ENCODE measurements at places on chromosomes 3 and 15.

GRCh38 chr3:180277041-180277440 lies 240.3 kb upstream of the PEX5L start:
- no peak for DNase-seq

DNA sequence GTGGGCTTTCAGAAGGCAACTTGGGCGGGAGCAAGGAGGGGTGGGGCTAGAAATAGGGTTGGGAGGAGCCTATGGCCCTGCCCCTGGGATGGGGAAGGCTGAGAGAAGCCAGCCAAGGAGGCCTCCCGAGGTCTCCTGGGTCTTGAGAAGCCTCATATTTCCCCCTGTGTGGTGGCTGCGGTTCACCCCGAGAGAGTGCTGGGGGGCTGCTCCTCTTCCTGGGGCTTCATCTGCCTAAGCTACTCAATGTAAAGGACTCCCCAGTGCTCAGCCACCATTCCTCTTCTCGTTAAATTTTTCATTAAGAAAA lies 174.3 kb downstream of the SMAD6 start:
- DNase-seq = no peak

DNA sequence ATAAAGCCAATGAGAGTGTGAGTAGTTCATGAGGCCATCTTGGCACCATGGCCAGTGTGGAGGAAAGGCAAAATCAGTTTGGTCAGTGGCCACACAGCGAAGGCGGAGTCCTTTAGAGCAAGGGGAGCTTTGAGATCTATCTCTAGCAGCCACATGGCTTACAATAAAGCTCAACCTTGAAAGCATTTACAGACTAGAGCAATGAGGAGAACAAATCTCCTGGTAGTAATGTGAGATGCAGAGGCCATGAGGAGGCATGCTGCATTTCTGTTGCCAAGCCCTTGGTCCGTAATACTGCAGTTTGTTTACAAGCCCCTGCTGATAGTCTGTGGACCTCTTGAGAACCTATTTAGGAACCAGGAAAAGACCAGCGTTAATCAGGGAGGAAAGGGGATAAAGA lies 381.5 kb upstream of the C2CD4B start:
- DNase-seq = no peak

DNA sequence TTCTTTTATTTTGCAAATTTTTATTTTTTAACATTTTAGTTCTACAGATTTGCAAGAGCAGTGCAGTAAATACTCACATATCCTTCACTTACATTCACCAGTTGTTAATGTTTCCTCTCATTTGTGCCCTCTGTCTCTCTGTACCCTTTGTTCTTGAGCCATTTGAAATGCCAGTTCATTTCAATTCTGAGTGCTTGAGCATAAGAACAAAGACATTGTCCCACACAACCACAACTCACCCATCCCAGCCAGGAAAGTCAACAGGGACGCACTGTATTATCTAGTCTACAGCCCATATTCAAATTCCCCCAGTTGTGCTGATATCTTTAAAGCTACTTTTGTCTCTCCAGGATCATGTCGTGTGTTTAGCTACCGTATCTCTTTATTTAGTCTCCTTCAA lies 141.4 kb upstream of the SLC6A11 start:
- no peak for DNase-seq

- DNase-seq = no peak
Measured at GRCh38 chr3:155852341-155852740, 1.9 kb downstream of the SLC33A1 start.

GRCh38 chr3:171895291-171895690 lies 52.1 kb downstream of the TMEM212 start:
- DNase-seq = no peak

DNA sequence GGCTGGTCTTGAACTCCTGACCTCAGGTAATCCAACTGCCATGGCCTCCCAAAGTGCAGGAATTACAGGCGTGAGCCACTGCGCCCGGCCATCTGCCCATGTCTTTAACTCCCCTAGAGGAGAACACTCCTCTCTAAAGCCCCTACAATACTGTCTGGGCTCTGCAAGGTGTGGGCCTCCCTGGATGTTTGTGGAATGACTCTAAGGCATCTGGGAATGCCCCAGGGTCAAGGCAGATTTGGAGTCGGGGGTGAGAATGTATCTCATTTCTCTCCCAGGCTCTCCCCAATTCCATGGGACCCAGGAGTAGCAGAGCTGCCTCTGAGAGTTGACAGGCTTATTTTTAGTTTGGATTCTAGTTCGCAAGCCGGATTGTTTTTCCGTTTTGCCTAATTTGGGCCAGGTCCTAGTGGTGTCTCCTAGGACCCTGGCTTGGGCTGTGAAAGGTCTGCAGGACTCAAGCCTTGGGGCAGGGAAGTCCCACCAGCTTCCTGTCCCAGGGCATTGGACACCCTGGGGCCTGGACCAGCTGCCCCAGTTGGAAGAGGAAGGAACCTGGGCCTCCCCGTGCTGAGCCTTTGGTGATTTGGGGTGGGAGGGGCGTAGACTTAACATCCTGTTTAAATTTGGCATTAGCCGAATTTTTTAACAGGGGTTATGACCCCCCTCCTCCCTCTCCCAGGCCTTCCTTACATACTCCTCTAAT lies 53.5 kb downstream of the MAGEF1 start:
- DNase-seq = no peak

Data from stimulated activated CD4-positive, alpha-beta T cell treated with anti-CD3 and anti-CD28 coated beads, Interleukin-2, amount 100 ng/mL, for 48 hours (primary cell).